KBM-7 (cell line): ENCODE measurements at places on chromosomes 16 and 17.

DNA sequence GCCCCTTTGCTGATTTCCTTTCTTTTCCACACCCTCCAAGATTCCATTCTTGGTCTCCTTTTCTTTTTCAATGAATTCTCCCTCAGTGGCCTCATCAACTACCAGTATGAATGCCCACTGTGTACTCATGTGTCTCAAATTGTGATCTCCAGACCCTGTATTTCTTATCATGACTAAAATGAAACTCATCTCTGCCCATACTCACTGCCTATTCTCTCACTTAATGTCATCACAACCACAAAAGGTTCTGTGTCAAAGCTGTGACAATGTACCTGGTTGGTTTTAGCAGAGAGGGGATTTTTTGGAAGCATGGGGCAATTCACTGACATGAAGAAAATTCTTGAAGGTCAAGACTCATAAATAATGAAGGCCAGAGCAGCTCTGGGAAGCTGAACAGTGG lies 11.5 kb upstream of the TBX4 start:
- DNase-seq, result no peak

DNA sequence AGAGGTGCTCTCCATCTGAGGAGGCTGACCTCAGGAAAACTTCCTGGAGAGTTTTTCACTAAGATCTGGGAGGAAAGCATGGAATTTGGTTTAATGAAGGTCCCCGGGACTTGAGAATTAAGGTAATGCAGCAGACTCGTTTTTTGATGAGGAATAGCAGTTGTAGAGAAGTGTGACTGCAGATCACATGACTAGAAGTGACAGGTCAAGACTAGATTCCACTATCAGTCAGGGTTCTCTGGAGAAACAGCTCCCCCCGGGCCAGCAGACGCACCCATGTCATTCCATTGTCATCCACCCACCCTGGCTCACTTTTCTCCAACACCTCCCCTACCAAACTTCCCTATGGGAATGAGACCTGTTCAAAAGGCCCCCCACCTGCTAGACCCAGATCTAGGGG lies 1.9 kb upstream of the DHRS13 start:
- DNase-seq, result no peak

GRCh38 chr16:25038239-25038954 lies 23.2 kb upstream of the ARHGAP17 start:
- no peak for DNase-seq

DNA sequence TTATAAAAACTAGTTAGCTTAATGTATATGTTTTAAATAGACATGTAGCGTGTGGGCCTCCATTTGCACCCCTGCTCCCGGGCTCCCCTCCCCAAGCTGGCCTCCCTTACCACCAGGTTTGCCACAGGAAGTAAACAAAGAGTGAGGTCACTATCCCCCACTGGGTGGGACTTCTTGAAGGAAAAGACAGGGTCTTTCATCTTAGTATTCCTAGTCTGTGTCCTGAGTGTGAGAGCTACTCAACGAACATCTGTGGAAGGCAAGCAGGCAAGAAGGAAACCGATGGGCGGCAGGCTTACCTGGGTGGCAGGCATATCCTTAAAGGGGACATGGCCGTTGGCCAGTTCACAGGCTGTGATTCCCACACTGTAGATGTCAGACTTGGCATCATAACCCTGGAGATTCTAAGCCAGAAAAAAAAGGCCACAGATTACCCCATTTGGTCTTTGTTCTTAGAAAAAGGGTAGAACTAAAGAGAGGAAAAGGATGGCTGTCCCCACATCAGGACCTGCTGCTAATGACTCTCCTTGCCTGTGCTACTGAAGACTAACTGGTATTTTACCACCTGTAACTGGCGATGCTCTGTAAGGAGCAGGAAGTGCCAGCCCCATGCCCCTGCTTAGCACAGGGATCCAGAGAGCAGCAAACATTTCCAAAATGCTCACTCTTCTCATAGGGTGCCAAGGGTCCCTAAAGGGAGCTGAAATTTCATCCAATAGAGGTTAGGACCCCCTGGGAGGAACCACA lies 6.6 kb upstream of the LIMD2 start:
- DNase-seq, result no peak

GRCh38 chr17:66248285-66248684 lies 19.1 kb upstream of the APOH start:
- no peak for DNase-seq

DNA sequence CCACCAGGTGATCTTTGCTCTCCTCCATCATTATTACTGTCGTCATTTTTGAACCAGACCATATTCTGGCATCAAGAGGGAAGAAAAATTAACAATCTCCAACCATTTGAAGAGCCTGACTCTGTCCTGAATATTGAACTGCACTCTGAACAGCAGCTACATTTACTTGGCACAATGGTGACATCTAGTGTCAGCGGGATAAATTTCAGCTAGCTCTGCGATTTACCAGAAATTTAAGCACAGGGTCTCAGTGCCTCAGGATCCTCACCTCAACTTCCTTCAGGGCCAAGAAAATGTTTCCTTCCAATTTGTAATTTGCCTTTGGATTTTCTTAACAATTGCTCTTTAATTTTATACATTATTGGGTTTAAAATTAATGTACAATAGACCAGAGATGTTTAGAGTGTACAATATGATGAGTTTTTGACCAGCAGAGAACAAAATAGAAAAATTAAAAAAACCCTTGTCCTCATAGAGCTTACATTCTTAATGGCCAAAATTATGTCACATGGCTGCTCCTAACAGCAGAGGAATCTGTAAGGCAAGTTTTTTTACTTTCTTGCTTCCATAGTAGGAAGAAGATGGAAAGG lies 10.7 kb upstream of the ZNF19 start:
- DNase-seq, result peak; percentile 81

GRCh38 chr17:49404906-49405305 lies 9.8 kb downstream of the PHB1 start:
- DNase-seq, result no peak

- DNase-seq, result no peak
Measured at GRCh38 chr16:11411059-11411550, 65.8 kb downstream of the RMI2 start.

- no peak for DNase-seq
Measured at GRCh38 chr16:50040018-50040417, 15.0 kb downstream of the CNEP1R1 start.

DNA sequence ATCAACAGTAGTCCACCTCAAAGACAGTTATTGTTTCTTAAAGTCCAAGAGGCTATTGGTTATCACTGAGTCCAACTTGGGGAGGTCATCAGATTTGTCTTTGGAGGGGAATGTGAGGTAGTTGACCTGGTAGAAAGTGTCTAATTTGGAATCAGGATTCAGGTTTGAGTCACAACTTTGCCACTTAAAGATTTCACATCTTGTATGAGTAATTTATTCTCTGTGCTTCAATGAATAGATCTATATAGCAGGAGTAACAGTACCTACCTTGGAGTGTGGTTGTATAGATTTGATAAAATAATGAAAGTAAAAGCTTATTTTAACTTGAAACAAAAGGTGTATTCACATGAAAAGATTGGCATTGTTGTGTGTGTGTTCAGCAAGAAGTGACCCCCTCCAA lies 119.3 kb upstream of the TBX2 start:
- no peak for DNase-seq

DNA sequence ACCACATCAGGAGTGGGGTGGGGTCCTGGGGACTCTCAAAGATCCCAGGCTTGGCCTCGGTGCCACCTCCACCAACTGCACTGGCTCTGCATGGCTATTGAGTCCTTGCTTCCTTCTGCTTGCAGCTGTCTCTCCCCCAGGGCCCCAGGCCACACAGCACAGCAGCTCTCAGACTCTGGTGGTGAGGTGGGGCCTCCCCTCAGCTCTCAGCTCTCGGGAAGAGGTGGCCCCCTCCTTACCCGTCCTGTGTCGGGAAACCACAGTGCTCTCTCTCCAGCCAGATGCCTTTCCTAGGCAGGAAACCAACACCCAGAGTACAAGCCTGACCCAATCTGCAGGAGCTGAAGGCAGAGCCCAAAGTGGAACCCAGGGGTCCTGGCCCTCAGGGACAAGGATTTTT lies 18.5 kb downstream of the SRCIN1 start:
- DNase-seq, result no peak

DNA sequence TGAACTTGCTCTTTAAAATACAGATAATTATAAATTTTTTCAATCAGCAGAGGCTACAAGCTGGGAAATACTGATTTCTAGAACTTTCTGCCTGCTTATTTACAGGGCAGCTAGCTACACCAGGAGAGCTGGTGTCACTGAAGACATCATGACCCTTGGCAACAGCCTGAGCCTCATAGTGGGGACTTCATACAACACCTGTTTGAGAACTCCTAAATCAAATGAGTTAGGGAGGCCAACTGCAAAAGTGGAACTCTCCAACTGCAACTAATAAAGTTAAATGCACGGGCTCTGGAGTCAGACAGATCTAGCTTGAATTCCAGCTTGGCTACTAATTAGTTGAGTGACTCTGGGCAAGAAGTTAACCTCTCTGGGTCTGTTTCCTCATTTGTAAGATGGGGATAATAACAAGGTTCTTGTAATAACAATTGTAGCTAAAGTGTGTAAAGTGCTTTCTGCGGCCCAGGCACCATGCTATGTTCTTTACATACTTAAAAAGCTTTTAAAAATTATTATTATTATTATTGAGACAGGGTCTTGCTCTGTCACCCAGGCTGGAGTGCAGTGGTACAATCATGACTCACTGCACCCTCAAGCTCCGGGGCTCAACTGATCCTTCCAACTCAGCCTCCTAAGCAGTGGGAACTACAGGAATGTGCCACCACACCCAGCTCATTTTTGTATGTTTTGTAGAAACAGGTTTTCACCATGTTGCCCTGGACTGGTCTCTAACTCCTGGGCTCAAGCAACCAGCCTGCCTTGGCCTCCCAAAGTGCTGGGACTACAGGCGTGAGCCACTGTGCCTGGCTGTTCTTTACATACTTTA lies 33.4 kb downstream of the VAC14 start:
- DNase-seq, result no peak

DNA sequence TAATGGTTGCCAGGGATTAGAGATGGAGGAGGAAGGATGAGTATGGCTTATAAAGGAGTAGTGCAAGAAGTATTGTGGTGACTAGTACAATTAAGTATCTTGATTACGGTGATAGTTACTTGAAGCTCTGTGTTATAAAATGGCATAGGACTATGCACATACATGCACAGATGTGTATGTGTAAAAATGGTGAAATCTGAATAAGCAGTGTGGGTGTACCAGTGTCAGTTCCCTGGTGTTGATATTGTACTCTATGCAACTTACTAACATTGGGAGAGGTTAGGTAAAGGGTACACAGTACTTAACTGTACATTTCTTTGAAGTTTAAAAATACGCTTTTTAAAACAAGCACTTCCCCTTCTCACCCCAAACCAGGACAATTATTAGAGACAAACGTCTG lies 48.5 kb downstream of the NSRP1 start:
- no peak for DNase-seq

- DNase-seq, result peak; percentile 55
Measured at GRCh38 chr17:42698736-42699414, 16.5 kb downstream of the CNTNAP1 start.

DNA sequence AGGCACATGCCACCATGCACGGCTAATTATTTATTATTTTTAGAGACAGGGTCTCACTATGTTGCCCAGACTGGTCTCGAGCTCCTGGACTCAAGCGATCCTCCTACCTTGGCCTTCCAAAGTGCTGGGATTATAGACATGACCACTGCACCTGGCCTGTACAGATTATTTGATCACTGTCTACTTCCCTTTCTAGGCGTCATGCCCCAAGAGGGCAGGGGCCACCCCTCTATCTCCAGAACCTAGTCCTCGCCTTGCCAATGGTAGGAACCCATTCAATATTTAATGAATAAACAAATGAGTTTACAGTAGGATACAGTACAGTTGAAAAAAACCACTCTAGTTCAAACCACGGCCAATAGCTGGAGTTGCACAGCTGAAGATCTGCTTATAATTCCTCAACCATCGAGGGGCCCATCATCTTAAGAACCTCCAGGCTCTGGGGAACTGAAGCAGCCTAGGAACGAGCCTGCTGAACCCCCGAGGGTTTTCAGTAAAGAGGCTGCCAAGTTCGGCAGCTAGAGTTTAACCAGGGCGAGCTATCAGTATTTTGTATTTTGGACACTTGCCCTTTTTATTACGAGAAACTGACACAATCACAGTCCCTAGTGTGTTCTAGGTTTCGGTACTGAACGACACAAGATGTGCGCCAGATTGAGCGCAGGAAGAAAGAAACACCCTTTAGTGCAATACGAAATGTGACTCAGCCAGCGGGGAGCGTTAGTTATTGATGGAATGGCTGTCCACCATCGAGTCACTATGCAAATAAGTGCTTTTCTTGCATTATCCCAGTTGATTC lies 14.6 kb downstream of the ADCY9 start:
- DNase-seq, result no peak

DNA sequence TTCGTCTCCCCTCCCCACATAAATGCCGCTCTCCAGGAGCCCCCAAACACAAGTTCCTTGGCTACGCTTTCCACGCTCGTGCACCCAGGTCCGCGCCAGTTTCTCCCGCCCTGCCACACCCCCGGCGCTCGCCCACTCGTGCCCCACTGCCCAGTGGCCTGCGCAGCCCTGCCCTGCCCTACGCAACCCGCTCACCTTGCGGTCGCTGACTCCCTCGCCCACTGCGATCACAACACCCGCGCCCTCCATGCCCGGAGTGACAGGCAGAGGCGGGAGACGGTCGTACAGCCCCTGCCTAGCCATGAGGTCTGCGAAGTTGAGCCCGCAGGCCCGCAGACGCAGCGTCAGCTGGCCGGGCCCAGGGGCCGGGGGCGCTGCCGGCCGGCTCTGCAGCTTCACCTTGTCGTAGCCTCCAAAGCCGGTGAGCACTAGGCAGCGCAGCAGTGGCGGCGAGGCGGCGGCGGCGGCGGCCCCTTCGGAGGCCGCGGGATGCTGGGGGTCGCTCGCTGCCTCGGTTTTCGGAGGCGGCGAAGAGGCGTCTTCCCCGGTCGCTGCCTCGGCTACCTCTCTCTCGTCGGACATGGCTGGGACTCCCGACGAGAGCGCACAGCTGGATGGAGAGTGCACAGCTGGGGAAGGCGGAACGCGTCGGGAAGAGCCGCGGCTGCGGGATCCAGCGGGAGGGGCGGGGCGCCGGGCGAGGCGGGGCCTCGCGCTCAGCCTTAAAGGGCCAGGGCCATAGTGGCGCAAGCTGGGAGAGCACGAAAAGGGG lies at the start of gene VAT1:
Gene VAT1, minus strand, starts transcription at position 645 of the 772 bp plus-strand sequence. Its CDS starts 63 bp downstream, at position 582.
- peak; percentile 82 for DNase-seq

DNA sequence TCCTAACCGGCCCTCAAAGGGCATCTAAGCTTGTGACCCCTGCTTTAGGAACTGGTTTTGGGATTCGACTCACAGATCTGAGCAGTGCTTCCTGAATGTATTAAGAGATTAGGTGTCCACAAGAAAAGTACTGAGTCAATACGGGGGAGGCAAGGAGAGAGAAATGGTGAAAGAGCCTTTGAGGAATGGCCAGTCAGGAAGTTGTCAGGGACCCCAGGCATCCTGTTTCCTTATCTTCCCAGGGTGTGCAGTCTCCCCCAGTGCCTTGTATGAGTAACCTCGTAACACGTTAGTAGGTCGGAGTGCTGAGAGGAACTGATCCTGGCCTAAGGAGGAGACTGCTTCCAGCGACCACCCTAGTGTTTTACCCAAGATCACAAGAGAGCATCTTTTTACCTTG lies 16.4 kb upstream of the TMED6 start:
- DNase-seq, result peak; percentile 49

DNA sequence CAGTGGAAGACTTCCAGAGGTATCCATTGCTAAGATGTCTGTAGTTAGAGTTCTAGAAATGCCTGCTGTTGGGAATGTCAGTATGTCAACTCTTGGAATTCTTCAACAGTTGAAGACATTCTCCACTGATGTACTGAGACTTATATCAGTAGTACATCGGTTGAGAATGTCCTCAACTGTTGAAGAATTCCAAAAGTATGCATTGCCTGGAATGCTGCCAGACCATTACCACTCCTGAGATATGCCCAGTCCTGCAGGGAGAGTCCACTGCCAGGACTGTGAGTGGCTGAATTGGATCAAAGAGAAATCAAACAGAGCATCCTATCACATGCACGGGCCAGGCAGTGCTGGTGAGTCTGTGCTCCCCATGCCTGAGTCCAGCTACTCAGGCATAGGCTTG lies 42.0 kb downstream of the IL21R start:
- DNase-seq, result no peak
